Anterior cingulate cortex (tissue), 58 donors: ENCODE measurements at places on chromosomes 2 and 18.

GRCh38 chr2:144448389-144449027 is 71.4 kb downstream of the ZEB2 start:
- DNase-seq = no peak

- DNase-seq = no peak
Measured at GRCh38 chr2:139214801-139215200, 434.6 kb upstream of the NXPH2 start.

GRCh38 chr2:149606251-149606811 is 18.8 kb upstream of the MMADHC start:
- DNase-seq = no peak

- DNase-seq = no peak
Measured at GRCh38 chr18:73352546-73352945, 484.8 kb upstream of the NETO1 start.

DNA sequence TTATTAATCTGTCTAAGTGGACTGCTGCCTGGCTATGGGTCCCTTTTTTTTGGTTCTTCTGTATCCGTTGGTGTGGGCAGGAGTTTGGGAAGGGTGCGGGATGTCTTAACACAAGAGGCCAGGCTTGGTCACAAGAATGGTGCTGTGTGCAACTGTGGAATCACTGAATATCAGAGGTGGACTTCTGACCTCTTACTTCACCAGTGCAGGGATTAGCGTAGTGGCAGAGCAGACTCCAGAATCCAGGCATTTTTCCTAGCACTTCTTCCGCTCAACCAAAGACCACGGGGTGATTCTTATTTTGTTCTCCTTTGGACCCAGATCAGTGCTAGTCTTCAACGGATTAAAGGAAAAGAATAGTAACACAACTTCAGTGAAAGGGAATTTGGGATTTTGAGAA is 254.3 kb upstream of the TNP1 start:
- no peak for DNase-seq

DNA sequence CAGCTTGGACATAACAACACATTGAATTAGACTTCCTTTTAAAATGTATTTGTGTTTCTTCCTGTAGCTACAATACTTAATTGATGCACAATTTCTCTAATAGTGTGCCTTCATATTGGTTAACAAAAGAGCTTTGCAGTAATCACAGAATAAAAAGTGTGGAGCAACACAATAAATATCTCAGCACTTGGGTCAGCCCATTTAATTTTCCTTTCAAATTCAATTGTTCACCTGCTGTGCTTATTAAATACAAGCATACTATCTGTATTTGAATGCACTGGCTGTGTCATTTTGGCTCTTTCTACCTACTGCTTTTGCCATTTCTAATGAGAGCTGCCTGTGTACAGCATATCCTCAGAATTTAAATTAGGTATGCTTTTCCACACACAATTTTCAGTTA is 1641.3 kb upstream of the SLC39A10 start:
- no peak for DNase-seq

DNA sequence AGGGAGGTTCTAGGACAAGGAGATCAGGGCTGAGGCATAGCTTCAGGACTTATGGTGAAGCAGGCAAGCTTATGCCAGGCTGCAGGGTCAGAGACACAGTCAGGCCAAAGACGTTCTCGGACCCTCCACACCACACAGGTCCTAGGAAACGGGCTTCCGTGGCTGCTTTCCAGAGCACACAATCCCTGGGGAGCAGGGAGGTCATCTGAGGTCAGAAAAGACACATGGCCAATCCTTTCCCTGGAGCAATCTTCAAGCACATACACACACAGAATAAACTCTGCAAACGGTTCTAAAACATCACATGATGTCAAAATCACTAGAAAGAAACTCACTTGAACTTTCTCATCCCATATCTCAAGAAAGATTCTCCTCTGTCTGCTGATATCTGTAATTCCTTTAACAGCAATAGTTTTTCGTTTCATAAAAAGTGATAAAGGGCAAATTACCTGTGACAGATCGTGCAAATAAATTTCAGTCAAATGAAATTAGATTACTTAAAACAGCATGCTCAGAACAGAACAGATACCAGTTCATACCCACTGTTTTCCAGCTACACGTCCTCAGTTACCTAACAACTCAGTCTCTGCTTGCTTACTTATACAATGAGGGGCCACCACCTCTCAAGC is 63.9 kb downstream of the MBOAT2 start:
- no peak for DNase-seq

DNA sequence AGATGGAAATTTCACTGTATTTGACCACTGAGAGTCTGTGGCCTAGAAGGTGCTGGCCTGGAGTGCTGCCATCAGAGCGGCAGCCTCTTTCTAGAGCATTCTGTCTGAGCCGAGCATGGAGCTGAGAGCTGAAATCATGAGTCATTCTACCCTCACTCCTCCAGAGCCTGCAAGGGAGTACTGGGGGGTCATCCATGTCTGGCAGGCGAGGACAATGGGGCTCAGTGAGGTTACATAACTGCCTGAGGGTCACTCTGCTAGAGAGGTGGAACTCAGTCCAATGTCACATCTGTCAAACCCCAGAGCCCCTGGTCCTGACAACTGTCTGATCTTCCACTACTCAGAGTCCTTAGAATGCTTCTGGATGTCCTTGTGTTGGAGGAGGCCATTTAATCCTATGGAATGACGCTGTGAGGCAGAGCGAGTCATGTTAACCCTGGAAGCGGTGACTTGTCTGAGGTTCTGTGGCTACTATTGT is 65.3 kb downstream of the HAUS1 start:
- DNase-seq = no peak

DNA sequence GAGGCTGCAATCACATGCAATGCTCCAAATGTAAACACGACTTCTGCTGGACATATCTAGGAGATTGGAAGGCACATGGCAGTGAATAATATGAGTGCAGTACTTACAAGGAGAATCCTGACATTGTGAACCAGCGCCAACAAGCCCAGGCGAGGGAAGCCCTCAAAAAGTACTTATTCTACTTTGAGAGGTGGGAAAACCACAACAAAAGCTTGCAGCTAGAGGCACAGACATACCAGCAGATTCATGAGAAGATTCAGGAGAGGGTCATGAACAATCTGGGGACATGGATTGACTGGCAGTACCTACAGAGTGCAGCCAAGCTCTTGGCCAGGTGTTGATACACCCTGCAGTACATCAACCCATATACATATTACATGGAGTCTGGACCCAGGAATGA is 475.7 kb upstream of the CDH2 start:
- DNase-seq = no peak

- DNase-seq = no peak
Measured at GRCh38 chr18:21484851-21485636, 115.5 kb downstream of the ESCO1 start.

- DNase-seq = no peak
Measured at GRCh38 chr2:233354971-233355574, 779 bp downstream of the DGKD start.

DNA sequence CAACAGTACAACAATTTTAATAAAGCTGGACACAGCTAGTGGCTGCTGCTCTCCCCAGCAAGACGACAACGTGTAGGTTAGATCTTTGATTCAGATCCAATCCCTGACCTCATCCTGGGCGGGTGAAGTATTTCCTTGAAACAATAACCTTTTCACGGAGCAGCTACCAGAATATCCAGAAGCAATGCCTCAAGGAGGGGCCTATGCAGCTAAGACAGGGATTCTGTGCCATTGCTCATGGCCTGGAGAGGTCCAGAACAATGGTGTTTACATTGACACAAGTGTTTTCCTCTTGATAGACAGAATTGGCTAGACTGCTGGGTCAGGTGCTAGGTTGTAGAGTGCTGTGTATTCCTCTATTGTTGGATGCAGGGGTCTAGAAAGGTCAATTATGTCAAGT is 520.1 kb downstream of the BCL11A start:
- no peak for DNase-seq

DNA sequence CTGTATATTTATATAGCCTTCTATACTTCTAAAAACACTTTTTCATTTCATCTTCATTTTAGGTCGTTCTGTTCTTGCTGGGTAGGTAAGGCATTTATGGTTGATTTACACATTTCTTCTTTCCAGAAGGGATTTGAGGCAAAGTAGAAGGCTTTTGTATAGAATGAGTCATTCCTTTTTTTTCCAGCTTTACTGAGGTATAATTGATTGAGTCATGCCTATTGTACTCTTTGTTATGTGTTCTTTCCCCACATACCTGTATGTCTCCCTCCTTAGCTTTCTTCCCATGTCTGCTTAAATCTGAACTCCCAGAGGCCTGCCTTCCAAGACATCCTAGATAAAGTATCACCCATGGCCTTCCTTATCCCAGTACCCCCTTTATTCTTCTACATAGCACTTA is 4.8 kb upstream of the CDC42EP3 start:
- no peak for DNase-seq

DNA sequence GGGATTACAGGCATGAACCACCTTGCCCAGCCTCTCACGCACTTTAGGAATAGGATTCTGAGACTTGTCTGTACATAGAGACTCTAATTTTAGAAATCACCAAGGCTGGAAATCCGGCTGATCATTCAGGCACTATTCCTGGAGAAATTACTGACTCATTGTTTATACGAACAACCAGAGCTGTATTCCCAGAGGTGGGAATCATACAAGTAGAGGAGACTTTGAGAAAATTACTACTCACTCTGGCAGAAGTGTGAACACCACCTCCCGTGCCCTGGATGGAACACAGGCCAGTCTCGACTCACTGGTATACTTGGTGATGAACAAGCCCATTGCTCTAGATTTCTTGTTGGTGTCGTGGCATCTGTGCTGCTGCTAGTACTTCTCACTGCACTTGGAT is 5.8 kb upstream of the ADNP2 start:
- no peak for DNase-seq

- no peak for DNase-seq
Measured at GRCh38 chr2:232653441-232653840, 20.0 kb downstream of the EFHD1 start.

GRCh38 chr18:62343316-62343715 is 18.2 kb downstream of the TNFRSF11A start:
- no peak for DNase-seq

DNA sequence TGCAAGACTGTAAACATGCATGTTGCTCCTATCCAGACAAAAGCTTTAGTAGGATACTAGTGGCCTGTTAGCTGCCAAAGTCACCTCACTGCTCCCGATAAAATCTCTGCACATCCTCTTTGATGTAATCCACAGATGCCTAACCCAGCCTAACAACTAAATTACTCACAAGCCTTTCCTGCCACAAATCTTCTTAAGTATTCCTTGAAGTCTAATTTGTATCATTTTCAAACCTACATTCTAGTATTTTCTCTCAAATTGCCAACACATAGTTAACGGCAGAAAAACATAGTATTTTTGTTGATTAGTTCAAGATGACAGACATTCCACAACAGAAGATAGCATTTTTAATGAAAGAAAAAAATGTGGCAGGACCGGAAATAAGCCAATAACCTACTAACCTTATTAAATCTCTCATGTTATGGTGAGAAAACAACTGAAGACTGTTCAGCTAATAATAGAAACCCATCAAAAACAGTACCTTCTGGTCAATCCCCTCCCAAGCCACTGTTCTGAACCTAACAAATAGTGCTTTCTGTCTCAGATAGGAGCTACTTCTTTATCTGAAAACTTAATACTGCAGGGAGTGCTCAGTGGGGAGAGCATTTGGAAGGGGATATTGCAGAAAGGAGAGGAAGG is at the start of gene MPP4:
MPP4 (minus strand) TSS at position 57 of the 639 bp plus-strand sequence. CDS start 4,690 bp downstream, outside the sequence.
- no peak for DNase-seq

DNA sequence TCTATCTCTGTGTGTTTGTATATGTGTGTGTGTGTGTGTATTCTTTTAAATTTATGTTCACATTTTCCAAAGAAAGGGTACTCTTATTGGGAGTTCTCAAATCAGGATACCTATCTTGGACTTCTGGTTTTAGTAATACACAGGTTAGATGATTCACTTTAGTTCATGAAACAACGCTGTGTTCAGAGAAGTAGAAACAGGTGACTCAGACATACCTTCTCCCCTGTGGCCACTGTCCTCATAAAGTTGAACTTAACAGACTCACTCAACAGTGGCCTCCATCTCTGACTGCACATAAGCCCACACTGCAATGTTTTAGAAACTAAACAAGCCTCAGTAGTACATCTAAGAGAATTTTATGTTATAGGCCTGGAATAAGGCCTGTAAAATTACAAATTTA is 566.6 kb upstream of the VRK2 start:
- no peak for DNase-seq

GRCh38 chr2:96698221-96698861 is 41.5 kb downstream of the LMAN2L start:
- DNase-seq = no peak

- DNase-seq = no peak
Measured at GRCh38 chr2:180077295-180077906, 70.3 kb upstream of the CWC22 start.

GRCh38 chr2:75142081-75142480 is 57.2 kb downstream of the TACR1 start:
- DNase-seq = no peak

GRCh38 chr18:55427951-55428350 is 160.0 kb downstream of the TCF4 start:
- DNase-seq = no peak

DNA sequence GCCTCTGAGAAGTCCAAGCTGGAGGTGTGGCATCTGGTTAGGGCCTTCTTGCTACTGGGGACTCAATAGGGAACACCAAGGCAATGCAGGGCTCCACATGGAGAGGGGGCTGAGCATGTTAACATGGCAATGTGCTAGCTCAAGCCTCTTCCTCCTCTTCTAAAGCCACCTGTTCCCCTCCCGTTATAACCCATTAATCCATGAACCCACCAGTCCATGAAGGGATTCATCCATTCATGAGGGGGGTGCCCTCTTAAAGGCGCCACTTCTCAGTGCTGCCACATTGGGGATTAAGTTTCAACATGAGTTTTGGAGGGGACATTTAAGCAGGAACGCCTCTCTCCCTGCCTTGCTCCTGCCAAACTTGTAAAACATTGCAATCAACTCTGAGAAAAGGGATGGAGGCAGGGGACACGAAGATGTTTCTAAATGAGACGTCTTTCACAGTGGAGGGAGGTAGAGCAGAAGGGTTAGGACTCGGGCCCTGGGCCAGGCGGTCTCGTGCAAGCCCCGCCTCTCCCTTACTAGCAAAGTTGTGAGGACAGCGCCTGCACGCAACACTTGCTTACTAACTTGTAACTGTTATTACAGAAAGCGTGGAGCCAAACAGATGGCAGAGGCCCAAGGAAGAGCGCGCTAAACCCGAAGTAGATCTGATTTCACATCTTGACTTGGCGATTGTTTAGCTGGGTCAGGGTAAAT is 118.2 kb upstream of the ZNF516 start:
- no peak for DNase-seq

DNA sequence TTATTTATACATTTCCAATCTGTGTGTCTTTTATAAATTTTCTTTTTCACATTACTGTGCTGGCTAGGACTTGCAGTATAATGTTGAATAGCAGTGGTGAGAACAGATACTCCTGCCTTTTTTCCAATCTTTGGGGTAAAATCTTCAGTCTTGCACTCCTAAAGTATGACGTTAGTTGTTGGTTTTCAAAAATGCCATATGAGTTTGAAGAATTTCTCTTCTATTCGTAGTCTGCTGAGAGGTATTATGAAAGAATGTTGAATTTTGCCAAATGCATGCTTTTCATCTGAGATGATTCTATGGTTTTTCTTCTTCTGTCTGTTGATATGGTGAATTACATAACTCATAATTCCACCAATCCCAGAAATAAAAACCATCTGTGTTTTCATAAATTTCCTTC is 335.3 kb upstream of the CHST9 start:
- no peak for DNase-seq
